Activated naive CD8-positive, alpha-beta T cell treated with anti-CD3 and anti-CD28 coated beads, Interleukin-2, amount 50 U/mL, for 16 hours (primary cell): ENCODE measurements at places on chromosomes 3 and 15.

GRCh38 chr3:23452408-23452807, 249.3 kb downstream of the UBE2E2 start:
- DNase-seq, result no peak

- DNase-seq, result no peak
Observed at GRCh38 chr3:163490119-163490518, 1588.2 kb downstream of the SI start.

- DNase-seq, result no peak
Observed at GRCh38 chr3:169116056-169116693, 547.3 kb downstream of the MECOM start.

- no peak for DNase-seq
Observed at GRCh38 chr3:117181222-117181621, 471.6 kb downstream of the TUSC7 start.

DNA sequence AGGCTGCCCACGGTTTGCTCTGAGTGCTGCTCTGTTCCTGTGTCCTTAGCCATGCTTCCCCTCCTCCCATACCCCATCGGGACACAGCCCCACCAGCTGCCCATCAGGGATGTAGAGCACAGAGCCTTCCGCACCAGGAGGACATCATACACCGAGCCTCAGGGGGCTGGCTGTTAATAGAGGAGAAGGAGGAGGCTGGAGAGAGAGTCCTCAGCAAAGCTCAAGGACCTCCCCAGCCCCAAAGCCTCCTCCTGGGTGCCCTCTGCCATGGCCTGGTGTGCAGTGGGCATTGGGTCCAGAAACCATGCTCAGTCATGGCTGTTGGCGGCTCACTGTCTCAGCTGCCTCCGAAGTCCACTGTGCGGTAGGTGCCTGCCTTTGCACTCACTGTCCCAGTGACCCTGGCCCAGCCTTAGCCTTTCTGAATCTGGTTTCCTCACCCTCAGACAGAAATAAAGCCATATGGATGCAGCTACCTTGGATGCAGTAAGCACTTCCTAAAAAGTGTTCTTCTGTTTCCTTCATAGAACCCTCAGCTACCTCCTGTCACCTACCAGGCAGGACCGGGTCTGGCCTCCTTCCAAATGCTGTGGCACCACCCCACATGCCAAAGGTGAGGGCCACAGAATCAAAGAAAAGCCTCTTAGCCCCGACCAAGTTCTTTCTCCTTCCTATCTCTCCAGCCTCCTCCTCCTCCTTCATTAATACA, 53.9 kb downstream of the ACAD9 start:
- no peak for DNase-seq

GRCh38 chr3:190325923-190326322, 3.7 kb upstream of the CLDN1 start:
- no peak for DNase-seq

GRCh38 chr3:187616307-187616972, 53.8 kb downstream of the SST start:
- DNase-seq, result no peak

DNA sequence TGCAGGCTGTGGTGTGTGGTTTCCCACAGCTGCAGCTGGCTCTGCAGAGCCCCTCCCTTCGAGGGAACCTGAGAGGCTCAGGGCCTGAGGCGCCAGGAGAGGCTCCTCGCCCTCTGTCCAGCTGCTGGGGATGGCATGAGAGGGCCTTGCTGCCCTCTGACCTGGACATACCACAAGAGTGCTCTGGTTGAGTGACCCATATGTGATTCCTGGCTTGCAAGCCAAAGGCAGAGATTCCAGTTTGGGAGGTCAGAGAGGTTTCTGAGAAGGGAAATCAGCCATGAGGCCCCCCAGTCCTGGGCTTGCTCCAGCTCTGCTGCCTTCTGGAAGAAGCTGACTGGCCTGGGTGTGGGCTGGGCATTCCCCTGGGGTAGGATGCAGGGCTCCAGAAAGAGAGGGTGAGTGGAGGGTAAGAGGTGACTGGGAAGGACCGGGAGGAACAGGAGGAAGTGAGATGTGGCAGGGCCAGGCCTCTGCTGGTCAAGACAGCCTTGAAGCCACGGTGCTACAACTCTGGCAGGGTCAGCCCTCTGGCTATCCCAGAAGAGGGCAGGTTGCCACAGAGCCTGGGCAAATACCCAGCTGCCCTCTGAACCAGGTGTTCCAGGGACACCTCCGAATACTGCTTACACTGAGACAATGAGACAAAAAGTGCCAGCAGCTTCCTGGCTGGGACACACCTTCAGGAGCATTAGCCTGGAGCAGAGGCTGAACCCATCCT, 16.0 kb upstream of the SRP14 start:
- no peak for DNase-seq

GRCh38 chr15:89785774-89786140, 9.6 kb downstream of the MESP2 start:
- no peak for DNase-seq

- DNase-seq, result no peak
Observed at GRCh38 chr3:105862217-105862616, 6.6 kb downstream of the CBLB start.

DNA sequence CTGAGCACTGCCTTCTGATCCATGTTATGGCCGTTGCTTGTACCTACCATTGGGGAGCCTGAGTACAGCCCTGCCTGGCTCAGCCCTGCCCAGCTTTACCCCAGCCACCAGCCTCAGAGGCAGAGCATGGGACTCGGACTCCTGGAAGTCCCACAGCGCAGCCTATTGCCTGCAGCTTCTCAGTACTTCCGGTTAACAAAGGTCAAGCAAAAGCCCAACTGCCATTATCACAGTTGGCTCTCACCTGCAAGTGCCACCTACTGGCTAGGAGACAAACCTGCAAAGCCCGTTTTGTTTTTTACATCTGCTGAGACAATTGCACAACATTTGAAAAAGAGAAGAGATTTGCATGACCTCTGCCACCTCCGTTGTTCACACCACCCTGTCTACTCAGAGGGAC, 1081.7 kb downstream of the NAALADL2 start:
- DNase-seq, result no peak

DNA sequence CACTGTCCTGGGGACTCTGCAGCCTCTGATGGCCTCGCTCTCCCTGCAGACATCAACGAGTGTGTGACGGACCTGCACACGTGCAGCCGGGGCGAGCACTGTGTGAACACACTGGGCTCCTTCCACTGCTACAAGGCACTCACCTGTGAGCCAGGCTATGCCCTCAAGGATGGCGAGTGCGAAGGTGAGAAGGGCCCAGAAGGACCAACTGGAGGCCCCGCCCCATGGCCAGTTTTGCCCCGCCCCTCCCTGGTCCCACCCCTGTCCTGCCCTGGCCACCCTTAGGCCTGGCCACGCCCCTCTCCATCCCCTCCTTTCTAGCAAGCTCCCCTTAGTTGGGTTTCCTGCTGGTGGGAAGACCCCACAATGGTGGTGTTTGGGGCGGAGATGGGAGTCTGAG, 77.5 kb downstream of the FBLN2 start:
- DNase-seq, result no peak

DNA sequence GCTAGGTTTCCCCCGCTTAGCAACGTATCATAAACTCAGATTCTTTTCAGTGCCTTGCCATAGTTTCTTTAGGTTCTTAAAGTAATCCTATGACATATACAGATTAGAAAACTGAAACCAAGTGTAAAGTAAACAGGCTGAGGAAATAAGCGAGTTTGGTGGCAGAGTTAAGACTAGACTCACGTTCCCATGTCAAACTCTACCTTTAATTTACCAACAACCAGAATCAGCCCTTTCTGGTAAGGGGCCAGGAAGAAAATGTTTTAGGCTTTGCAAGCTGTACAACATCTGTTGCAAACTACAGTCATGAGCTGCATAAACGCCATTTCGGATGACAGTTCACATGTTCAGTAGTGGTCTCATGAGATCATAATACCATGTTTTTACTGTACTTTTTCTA, 128.0 kb upstream of the PRICKLE2 start:
- no peak for DNase-seq

DNA sequence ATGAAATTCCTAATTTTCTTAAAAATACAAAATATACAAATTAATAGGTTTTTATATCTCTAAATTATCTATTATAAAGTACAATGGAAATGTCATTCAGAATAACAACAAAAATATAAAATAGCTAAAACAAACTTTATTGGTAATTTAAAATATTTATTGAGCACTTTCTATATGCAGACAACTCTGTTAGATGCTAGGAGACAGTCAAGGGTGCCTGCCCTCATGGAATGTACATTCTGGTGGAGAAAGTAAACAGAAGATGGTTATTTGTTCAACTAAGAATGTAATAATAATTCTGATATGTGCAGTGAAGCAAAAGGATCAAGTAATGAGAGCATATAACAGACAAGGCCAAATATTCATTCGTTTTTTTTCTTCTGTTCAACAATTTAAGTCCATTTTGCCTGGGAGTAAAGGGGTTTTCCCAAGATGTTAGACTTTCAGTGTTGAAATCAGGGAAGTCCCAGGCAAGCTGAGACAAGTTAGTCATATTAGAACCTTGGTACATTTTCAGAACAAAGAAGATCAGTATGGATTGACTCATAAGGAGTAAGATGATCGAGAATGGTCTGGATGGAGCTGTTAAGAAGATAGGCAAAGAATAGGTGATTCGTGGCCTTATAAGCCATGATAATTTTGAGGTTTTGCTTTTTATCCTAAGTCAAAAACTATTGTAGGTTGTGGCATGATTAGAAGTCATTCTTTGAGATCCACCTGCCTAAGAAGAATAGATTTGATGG, 150.2 kb upstream of the MLF1 start:
- DNase-seq, result no peak

GRCh38 chr15:81758818-81759284, 287.0 kb downstream of the MEX3B start:
- DNase-seq, result no peak

GRCh38 chr15:33932734-33933133, 35.6 kb upstream of the CHRM5 start:
- DNase-seq, result no peak

- DNase-seq, result no peak
Observed at GRCh38 chr15:63369781-63370180, 11.9 kb downstream of the CA12 start.

- no peak for DNase-seq
Observed at GRCh38 chr3:30539772-30540171, 66.6 kb upstream of the TGFBR2 start.

- DNase-seq, result no peak
Observed at GRCh38 chr3:112848196-112848595, 1.5 kb upstream of the CD200R1L start.

DNA sequence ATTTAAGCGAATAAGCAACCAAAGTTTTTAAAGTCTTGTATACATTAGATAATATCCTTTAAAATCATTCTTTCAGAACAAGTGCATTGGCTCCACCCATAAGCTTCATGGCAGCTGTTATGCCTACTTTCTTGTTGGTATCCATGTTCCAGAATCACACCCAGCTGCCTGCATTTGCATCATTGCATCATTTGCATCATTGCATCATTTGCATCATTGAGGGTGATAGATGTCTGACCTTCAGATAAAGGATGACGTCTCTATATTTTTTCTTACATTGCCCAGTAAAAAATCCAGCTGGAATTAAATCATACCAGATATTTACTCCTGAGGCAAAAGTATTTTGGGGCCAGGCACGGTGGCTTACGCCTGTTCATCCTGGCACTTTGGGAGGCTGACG, 42.3 kb downstream of the SLC12A1 start:
- DNase-seq, result no peak

GRCh38 chr3:42175386-42176240, 84.5 kb downstream of the TRAK1 start:
- DNase-seq, result no peak

DNA sequence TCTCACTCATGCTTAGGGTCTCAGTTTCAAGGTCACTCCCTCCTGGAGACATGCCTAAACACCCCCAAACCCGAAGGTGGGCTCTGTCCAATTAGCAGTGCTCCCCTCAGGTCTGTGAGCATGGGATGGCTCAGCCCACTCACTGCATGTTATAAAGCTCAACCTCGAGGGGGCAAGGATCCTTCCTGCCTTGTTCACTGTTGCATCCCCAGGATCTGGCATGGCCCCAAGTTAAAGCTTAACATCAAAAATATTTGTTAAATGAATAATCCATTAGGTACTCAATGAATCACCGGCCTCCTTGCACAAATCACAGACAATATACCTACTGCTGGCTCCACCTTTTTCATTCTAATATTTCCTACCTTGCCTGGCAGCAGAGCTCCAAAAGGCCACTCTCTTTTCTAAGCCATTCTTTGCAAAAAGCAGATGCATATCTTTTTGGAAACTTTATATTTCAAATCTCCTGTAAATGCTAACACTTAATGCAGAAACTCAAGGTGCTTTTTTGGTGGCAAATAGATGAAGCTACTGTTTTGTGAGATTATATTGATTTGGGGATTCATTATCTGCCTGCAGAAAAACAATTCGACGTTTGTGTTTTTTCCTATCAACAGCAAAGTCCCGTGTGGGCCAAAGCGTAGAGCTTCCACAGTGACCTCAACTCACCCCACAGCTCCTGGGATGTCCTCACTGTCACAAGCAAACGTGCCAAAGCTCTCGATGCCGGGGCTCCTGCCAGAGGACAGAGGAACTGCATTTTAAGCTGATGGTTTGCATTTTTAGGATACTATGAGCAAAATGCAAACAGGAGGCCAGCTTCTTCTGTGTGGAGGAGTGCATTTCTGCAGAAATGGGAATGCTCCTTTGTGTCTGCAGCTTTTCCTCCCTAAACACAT, 35.4 kb downstream of the PCOLCE2 start:
- DNase-seq, result no peak

DNA sequence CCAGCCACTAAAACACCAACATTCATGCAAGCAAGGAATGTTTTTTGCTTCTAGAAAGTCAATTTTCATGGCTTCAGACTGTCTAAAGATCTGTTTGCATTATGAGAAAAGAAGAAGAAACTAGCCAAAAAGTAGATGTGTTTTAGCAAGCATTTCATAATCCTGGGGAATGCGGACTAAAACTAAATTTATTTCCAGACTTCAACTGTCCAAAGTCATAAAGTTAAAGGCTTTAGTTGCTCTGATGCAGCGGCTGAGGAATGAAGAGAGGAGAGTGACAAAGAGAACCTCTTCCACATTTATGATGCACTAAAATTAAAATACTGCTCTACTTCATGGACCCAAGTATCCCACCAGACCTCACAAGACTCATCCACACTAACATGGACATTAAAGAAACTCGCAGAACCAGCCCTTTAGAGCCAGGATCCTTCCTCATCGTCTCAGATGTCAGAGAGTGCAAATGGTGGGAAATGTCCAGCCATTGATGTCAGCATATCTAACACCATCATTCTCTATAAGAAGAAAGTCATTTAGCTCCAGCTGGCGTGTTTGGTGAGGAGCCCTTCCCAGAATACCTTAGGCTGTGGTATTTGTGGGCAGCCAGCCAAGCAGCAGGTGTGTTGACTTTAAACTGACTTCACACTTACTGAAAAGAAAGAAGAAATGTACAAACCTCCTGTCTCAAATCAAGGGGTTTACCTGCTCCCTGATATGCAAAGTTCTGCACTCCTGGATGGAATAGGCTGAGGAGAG, 17.4 kb downstream of the FYCO1 start:
- DNase-seq, result no peak

GRCh38 chr3:29805757-29806156, 524.9 kb downstream of the RBMS3 start:
- DNase-seq, result no peak

GRCh38 chr3:22443571-22444233, 692.7 kb upstream of the ZNF385D start:
- DNase-seq, result no peak

- DNase-seq, result no peak
Observed at GRCh38 chr3:713006-713621, 379.7 kb upstream of the CNTN6 start.
